Left lung (tissue), 14 donors: ENCODE measurements at places on chromosomes 3 and 15.

DNA sequence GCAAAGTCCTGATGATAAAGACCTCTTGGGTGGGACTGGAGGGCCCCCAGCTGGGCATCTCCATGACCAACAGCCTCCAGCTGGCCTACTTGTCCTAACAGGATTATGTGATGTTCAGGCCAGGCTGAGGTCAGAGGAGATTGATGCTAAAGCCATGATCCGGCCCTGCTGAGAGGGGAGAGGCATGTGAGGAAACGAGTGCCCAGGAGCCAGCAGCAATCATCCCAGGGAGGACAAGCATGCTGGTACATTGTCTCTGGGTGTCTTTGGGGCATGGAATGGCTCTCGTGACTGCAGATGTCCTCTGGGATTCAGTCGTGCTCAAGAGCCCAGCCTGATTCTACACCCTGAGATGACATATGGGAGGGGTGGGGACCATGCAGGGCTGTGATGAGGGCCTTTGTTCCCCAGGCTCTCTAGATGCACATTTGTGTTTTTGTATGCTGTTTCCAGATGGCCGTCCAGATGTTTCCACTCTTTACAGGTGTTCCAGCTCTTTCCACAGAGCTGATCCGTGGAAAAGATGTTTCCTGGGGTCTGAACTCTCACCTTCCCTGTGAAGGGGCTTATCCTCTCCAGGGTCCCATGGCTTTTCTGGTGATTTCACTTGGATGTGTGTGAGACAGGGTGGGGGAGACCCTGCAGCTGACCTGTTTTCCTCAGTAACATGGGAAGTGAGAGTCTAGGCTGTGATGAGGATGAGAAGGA, 20.2 kb downstream of the SLC24A1 start:
- DNase-seq: no peak

DNA sequence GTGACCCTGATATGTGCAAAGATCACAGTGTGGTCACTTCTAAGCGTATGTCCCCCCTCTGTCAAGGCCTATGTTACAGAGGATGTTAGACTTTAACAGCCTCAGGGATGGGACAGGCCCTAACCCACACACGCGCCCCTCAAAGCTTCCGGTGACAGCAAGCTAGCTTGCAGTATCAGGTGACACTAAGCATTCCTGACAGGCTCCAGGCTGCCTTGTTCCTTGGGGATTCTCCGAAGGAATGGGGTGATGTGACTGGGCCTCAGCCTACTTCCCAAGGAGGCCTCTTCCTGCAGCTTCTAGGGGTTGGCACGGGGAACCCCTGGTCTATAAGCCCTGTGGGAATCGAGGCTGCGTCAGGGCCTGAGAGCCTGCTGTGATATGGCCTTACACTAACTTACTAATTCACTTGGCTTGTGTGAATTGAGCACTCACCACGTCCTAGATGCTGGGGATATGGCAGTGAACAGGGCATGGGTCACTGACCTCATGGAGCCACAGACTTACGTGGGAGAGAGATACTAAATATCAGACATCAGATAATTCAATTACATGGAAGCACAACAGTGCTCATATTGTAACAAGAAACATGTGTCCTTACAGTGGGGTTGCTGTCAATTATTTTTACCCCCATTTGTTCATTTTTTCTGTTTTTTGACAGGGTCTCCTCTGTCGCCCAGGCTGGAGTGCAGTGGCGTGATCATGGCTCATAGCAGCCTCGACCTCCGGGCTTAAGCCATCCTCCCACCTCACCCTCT, 11.4 kb upstream of the SPTBN5 start:
- no peak for DNase-seq

DNA sequence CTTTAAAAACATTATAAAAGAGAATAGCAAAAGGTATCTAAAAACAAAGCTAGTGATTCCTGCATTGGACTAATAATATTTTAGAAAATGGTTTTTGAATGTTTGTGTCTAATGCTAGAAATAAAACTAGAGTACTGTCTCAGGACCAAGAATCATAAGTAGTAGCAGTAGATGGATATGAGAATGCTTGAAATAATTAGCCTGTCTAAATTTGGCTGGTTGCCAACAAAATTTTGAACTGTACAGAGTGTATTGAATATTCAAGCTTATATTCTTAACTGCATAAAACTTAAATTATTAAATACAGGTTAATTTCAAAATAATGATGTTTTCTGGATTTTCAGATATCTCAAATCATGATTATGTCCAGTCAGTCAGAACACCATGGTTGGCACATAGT, 14.0 kb downstream of the ABHD5 start:
- DNase-seq: no peak

DNA sequence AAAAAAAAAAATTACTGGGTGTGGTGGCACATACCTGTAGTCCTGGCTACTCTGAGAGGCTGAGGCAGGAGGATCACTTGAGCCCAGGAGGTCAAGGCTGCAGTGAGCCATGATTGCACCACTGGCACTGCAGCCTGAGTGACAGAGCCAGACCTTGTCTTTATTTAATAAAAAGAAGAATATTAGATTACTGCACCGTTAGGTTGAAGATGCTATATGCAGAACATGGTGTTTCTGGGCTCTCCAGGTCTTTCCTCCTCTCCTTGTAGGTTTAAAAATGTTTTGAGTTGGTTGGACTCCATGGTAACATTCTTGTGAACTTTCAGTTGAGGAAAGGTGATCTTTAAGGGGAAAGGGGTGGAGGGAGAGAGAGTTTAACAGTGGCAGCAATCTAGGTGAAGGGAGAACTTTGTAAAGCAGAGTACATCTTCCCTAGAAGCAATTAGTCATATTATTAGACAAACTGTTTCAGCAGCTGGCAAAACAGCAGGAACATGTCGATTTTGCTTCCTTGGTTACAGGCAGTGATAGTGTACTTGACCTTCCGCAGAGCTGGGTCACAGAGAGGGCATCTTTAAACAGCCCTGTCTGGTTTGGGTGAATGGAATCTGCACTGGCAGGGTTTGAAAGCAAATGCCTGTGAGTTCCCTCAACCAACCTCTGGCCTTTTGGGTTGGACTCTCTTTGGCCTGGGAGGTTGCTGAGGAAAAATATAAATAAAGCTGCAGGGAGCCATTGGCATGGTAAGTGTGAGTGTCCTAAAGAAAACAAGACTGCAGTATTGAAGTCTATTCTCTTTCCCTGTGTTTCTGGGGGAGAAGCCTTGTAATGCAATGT, 42.8 kb downstream of the NR2C2 start:
- DNase-seq: no peak

DNA sequence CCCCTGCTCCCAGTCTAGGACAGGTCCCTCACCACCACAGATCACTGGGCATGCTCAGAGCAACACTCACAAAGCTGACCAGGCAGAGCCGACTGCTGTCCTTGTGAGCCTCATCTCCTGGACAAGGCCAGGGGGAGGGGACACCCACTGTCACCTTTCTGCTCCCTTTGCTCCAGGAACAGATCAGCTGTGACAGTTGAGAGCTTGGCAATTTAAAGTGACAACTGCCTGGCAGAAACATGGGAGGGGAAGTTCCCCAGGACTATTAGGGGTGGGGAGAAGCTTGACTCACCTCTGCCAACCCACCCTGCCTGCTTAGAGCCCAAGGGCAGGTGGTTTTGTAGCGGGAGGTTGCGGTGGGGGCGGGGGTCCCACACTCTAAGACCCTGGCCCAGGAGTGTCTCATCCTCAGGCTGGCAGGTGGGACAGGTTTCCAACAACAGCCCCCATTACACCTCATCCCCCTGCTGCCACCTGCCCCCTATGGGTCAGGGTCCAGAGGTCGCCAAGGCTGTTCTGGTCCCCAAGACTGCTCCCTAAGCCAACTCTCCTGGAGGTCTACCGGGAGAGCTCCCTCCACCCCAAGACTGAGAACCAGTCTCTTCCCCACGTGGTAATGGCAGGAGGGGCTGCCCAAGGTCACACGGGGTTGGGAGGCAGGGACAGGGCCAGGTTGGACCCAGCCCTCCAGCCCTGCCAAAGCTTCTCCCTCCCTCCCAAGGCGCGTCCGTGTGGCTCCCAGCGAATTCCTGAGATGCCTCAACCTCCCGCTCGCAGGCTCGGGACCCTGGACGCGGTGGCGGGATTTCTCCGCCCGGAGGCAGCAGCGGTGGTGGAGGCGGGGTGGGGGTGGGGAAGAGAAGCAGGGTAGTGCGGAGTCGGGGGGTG, 80.4 kb downstream of the IQSEC1 start:
- no peak for DNase-seq

DNA sequence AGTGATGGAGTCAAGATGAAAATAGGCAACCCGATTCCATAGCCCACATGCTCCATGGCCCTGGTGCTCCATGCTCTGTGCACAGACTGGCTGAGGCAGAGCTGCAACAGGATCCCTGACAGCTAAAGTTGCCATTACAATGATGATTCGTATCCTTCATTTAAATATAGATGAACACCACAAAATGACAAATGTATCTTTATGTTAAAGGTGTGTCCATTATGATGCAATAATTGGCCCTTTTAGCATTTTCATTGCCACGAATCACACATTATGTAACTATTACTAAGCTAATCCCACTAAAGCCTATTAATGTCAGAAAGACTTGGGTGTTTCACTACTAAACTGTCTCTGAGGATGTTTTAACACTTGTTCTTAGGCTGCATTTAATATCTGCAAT, 270.2 kb upstream of the THBS1 start:
- DNase-seq: no peak

DNA sequence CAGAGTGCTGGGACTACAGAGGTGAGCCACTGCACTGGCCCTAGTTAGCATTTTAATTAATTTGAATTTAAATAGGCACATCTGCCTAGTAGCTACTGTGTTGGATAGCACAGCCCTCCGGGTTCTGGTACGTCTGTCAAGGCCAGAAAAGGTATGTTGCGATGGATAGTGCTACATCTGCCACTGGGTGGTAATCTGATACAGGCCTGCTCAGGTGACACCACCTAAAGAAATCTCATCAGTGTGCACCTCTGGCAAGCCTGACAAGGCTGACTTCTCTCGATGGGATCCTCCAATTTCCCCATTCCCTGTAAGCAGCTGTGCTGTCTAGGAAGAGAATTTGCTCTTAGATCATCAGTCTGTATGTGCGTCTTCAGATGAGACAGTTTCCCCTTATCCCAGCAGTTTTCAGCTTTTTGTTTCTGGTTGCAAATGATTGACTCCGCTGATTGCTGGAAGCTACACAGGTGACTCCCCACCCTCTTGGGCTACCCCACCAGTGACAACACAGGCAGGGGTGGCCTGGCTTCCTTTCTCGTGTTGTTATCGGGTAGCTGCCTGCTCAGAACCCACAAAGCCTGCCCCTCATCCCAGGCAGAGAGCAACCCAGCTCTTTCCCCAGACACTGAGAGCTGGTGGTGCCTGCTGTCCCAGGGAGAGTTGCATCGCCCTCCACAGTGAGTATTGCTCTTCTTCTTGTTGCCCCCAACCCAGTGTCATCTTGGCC, at the start of gene CCR9:
Gene CCR9 (plus strand): TSS at position 565 of the 727 bp plus-strand sequence. CDS start 8,391 bp downstream, outside the sequence.
- no peak for DNase-seq

DNA sequence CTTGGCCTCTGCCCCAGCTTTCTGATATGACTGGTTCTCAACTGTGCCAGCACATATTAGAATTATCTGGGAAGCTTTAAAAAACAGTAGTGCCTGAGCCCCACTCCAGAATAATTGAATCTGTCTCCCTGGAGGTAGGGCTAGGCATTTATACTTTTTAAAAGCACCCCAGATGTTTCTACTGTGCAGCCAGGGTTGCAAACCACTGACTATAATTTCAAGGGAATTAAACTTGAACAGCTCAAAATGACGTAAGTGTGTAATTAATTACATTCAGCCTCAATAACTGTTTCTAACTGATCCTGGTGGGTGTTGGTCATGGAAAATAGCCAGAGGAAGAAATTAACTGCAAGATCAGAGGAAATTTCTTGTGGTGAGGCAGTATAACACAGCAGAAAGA, 4.4 kb upstream of the IRAK2 start:
- DNase-seq: no peak

DNA sequence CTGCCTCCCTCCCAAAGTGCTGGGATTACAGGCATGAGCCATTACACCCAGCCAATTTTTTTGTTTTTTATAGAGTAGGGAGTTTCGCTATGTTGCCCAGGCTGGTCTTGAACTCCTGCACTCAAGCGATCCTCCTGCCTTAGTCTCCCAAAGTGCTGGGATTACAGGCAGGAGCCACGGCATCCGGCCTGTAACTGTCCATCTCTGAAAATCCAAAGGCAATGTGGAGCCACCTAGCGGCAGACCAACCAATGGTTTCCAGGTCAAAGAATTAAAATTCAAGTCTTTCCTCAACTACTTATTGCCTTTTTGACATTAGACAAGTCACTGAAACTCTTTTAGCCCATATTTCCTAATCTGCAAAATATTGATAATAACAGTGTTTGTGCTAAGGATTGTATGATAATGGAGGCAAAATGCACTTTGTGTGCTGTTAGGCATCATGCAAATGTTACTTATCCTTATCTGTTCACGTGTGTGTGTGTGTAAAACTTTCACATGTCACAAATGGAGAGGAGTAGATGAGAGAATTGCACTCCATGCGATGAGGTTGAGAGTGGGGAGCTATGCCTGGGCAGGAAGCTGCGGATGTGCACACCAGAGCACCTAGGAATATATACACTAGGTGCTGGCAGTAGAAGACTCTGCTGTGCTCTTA, 48.7 kb downstream of the COL8A1 start:
- DNase-seq: peak; percentile 50

GRCh38 chr3:81492040-81492439, 269.4 kb downstream of the GBE1 start:
- DNase-seq: peak; percentile 30

GRCh38 chr3:31086148-31086547, 191.7 kb upstream of the GADL1 start:
- no peak for DNase-seq

- DNase-seq: no peak
Measured at GRCh38 chr3:38421679-38422336, 31.9 kb upstream of the ACVR2B start.

- no peak for DNase-seq
Measured at GRCh38 chr3:49296781-49297411, 19.9 kb upstream of the C3orf62 start.

- no peak for DNase-seq
Measured at GRCh38 chr3:149374793-149375500, 2.5 kb downstream of the TM4SF1 start.

DNA sequence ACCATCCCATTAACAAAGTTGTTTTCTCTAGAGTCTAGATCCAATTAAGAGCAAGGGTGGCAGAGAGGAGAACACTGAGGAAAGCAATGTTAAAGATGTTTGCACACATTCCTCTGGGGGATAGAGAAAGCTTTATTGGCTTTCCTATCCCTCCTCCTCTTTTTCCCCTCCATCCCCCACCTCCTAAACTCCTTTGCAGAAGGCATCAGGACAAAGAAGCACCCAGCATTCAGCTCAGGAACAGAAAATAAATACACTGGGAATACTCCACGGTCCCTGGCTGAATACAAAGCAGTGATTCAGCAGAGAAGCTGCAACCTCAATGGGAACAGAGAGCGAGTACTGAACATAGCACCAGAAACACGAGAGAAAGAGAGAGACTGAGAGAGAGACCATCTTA, 21.9 kb downstream of the LSAMP start:
- no peak for DNase-seq

DNA sequence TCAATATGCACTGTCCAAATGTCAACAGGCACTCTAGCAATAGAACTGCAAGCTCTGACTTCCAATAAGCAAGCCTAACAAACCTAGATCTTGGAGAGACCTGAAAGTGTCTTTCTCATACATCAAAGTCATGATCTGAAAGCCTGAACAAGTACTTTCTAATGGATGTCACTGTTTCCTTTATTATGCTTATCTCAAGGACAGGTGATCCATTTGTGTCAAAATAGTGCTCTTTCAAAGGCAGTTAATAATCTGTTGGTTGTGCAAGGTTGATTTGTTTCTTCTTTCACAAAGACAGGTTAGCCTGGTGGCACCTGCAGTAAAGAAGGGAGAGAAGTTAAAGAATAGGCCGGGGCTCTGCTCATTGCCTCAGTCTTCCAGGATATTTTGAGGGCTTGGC, 146.8 kb downstream of the EPHB1 start:
- no peak for DNase-seq

GRCh38 chr3:156359368-156359767, 195.5 kb downstream of the SSR3 start:
- no peak for DNase-seq
